ENCODE measurements at places on chromosomes 1 and 21.

- peak; percentile 85 for DNase-seq
Observed at GRCh38 chr1:3170561-3171453, 101.8 kb downstream of the PRDM16 start.

GRCh38 chr1:206979379-206980043 is 9.3 kb upstream of the FCAMR start:
- peak; percentile 24 for DNase-seq

DNA sequence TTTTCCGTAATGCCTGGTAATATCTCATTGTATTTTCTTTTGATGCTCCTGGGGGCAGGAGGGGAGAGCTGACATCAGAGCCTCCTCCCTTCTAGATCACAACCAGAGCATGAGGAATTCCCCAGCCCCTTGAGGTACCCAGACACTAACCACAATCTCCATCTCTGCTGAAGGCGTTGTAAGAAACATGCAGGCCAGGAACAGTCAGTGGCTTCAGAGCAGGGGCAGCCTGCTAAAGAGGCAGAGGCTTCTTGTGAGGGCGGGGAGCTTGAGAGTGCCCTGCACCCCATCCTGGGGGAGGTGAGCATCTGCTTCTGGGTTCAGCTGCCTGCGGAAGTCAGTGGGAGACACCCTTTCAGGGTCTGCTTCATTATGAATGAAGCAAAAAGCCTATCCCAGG is 19.0 kb downstream of the MAPKAPK2 start:
- no peak for DNase-seq

DNA sequence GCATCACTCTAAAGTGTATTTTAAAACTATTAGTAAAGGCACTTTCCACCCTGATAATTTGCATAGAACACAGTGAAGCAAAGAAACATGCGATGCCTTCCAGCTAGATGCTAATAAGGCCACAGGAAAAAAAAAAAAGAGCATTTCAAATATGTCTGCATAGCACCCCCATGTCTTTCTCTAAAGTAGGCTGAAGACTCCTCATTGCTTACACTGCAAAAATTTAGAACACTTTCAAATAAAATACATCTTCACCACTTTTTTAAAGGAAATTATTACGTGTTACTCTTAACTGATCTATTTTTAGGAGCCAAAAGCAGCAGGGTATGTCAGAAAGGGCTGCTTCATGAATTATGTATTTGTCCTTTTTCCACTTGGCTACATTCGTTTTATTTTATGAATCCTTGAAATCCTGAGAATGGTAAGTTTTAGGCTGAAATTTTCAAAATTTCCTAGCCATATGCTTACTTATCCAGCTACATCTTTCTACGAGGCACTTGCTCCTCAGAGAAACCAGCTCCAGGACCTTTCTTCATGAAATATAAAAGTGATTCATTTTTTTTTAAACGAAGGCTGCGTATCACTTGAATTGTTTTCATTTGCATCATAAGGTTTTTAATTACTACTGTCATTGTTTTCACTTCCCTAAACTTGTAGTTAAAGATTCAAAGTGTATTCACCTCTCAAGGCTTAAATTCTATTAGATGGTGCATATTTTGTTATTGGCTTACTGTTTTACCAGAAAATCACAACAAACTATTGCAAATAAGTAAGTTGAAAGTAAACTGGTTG is 513.0 kb downstream of the PTPRC start:
- no peak for DNase-seq

GRCh38 chr1:47599777-47600176 is 161.9 kb downstream of the FOXD2 start:
- no peak for DNase-seq

GRCh38 chr21:35048706-35049617 is at the start of gene RUNX1:
TSS of gene RUNX1 (minus strand) at chr21:35049302.
- no peak for DNase-seq

- no peak for DNase-seq
Observed at GRCh38 chr1:230823426-230823825, 44.9 kb downstream of the C1orf198 start.

DNA sequence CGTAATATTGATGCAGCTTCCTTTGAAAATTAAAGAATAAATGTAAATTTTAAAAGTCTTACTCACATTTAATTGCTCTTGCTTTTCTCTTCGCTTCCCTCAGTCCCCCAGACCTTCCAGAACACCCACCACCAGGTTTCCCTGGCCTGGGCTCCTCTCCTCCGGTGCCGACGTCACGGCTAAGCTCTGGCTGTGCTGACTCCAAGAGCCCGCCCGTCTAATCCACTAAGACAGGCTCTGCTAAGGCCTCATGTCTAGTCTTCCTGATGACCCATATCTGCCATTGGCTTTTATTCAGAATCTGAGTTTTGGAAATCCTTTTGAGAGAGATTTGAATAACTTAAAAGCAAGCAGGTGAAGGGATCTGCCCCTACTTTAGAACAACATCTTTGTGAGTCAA is 53.9 kb upstream of the NADK start:
- DNase-seq = no peak

DNA sequence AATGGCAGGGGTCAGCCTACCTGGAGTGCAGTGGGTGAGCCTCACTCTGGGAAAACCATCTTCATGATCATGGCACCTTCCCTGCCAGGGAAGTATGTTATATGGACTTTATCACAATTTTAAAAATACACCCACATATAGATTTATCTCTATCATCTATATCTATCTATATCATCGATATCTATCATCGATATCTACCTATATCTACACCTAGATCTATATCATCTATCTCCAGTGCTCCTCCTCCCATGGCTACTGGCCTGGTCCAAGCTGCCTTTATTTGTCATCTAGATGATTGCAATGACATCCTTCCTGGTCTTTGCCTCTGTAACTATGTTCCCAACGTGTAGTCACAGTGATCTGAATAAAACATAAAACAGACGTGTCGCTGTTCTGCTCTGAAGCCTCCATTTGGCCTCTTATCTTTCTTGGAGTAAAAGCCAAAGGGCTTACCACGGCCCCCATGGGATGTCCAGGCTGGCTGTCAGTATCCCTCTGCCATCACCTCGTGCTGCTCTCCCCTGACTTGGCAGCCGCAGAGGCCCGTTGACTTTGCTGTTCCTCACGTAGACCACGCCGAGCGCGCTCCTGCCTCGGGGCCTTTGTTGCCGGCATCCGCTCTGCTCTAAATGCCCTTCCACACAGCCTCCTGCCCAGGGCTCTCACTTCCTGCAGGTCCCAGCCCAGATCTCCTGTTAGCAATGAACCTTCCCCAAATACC is 20.6 kb upstream of the KIF26B start:
- no peak for DNase-seq

- no peak for DNase-seq
Observed at GRCh38 chr1:150688763-150689162, 8.2 kb downstream of the GOLPH3L start.

DNA sequence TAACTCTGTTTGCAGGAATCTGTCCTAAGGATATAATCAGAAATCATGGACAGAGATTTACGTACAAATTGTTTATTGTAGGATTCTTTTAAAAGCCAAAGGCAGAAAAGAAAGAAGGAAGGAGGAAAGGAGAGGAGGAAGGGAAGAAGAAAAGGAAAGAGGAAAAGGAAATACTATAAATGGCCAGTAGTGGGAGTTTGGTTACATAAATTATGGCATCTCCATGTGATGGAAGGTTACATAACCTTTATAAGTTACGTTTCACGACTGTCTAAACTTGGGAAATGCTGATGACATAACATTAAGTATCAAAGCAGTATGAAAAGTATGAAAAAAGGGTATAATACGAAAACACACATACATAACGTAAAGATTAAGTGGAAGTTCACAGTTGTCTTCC is 39.0 kb downstream of the SMYD2 start:
- DNase-seq = no peak

- DNase-seq = no peak
Observed at GRCh38 chr1:173395762-173396161, 81.4 kb upstream of the PRDX6 start.

GRCh38 chr1:89725011-89725370 is 92.1 kb downstream of the LRRC8C start:
- DNase-seq = no peak

DNA sequence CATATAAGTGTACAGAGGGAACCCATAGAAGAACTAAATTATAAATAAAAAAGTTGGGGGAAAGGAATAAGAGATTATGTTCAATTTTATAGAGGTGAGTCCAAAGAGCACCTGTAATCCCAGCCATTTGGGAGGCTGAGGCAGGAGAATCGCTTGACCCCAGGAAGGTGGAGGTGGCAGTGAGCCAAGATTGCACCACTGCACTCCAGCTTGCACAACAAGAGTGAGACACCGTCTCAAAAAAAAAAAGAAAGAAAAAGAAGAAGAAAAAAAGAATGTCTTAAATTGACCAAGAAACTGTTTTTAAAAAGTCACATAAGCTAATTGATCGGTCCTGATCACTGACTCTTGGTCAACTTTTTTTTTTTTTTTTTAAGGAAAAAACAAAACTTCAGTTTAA is 19.1 kb upstream of the ATF3 start:
- DNase-seq = no peak

DNA sequence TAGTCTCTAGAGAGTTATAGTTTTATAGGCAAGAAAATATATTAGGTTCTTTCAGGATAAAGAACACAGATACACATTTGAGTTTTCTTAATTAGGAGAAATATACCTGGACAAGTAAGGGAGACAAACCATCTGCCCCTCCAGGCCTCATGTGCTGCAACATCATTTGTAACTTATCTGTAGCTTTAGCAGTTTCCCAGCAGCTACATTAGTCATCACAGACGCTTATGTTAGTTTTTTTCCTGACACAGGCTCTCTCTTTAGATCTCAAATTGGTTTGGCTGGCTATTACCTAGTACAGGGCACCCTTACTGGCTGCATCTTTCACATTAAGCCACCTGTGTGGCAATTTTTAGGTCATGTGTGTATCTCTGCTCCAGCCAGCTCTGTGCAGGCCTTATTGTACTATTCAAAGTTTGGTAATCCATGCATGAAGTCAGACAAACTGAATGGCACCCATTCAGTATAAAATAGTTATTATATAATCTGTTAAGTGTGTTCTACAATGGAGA is 25.9 kb downstream of the GNPAT start:
- DNase-seq = no peak

- no peak for DNase-seq
Observed at GRCh38 chr1:61436491-61437120, 288.3 kb downstream of the TM2D1 start.

GRCh38 chr1:26370591-26371382 is 1.8 kb downstream of the ZNF683 start:
- DNase-seq = no peak

DNA sequence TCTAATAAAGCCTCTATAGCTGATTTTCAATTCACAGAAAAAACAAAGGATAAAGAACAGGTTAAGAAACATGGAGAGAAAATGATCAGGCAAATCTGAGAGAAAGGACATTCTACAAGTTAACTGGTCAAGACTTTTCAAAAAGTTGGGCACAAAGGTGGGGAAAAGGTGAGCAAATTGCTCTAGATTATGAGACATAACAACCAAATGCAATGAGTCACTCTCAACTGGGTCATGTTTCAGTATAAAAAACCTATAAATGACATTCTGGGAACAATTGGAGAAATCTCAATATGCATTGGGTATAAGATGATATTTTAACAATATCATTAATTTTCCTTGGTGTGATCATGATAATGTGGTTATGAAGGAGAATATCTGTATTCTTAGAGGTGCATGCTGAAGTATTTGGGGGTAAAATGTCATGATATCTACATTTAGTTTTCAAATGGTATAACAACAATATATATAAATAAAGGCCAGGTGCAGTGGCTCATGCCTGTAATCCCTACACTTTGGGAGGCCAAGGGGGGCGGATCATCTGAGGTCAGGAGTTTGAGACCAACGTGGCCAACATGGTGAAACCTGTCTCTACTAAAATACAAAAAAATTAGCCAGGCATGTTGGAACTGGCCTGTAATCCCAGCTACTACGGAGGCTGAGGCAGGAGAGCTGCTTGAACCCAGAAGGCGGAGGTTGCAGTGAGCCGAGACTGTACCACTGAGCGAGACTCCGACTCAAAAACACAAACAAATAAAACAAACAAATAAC is 27.0 kb downstream of the ANKRD13C start:
- no peak for DNase-seq

All from HuH-7 (cell line).